Fibroblast of skin of abdomen (primary cell): ENCODE measurements at places on chromosomes 11 and 22.

DNA sequence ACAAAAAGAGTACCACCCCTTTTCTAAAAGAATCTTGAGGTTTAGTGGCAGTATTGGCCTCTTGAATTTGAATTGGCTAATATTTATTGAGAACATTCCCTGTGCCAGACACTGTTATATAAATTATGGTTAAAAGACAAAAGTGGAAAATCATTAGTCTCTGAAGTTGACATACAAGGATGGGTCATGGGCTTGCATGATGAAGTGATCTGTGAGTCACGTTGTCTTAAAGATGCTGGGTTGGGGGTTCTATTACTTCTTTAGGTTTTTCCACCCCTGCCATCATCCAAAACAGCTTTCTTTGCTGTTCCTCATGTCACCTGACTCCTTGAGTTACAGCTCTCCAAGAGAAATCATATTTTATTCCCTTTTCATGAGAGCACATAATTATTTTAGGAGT is 85.0 kb downstream of the CD44 start:
- peak; percentile 61 for DNase-seq

- no peak for DNase-seq
These were observed 3.3 kb downstream of the BRMS1 start for GRCh38 chr11:66341502-66342126.

DNA sequence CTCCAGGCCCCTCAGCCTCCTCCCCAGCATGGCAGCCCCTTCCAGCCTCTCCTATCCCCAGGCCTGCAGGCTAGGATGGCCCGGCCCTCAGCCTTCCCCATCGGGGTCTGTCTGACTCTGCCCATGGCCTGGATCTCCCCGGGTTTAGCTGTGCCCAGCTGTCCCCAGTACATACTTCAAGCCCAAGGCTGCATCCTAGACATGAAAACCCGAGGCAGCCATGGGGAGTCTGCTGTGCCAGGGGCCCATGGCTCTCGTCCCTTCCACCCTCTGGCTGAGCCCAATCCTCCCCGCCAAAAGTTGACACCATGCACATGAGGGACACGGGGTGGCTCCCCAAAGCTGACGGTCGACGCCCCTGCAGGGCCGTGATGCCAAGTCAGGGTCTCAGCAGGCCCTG is 22.2 kb upstream of the FADD start:
- DNase-seq = no peak

GRCh38 chr11:72807792-72808191 is 6.4 kb upstream of the ATG16L2 start:
- DNase-seq = no peak

GRCh38 chr11:86749376-86749775 is 51.0 kb upstream of the PRSS23 start:
- peak; percentile 17 for DNase-seq

DNA sequence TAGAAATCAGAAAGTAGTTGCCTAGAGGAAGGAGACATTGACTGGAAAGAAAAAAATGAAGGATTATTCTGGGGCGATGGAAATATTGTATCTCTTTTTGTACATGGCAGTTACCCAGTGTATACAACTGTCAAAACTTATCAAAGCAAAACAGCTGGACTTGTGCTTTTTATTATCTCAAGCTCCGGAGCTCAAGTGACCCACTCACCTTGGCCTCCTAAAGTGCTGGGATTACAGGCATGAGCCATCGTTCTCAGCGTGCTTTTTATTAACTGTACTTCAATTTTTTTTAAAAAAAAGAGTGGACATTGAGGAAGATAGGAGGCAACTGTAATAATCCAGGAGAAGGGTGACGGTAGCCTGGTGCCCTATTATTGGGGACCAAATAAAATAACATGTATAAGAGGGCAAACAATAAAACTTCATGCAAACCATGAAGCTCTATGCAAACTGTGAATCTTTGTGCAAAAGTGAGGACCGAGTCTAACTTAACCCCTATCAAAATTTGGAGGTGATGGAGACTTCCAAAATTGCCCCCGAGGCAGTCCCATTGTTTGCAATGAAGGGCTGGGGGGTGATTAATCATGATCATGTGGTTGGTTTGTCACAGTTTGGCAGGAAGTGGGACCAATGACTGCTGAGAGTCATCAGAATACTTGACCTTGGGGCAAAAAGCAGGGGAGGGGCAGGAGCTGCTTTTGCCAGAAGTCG is 23.5 kb downstream of the FZD4 start:
- DNase-seq = peak; percentile 41

DNA sequence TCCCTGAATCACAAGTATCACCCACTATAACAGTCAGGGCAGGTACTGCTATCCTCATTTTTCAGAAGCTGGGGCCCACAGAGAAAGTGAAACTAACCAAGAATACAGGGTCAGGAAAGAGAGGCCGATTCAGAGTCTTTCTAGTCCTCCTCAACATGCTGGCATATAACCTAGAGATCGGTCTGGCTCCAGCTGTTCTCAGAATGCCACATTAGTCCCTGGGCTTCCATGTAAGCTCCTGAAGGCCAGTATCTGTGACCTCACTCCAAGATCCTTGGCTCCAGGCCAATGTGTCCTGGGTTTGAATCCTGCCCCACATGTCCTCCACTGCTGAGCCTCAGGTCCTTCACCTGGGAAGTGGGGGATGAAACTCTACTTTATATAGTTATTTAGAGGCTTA is 50.4 kb downstream of the TENM4 start:
- DNase-seq = no peak

GRCh38 chr22:26276529-26277160 is 107.4 kb downstream of the SEZ6L start:
- no peak for DNase-seq

GRCh38 chr11:2833716-2834502 is 51.7 kb downstream of the CDKN1C start:
- no peak for DNase-seq

DNA sequence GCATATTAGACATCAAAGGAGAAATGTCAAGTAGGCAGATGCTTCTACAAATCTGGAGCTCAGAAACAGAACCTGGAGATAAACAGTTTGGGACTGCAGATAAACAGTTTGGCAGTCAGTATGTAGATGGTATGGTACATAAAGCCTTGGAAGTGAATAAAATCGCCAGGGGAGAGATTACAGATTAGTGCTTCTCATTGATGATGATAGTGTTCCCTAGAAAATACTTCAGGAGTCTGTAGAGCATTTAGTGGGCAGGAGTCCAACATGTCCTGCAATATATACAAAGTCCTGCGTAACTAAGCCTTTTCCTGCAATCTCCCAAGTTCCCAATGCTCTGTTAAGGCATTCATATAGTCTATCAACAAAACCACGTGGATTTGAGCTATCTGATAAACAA is 35.2 kb downstream of the NARS2 start:
- peak; percentile 8 for DNase-seq

- no peak for DNase-seq
These were observed 102.4 kb downstream of the MORC2 start for GRCh38 chr22:30866216-30866615.

DNA sequence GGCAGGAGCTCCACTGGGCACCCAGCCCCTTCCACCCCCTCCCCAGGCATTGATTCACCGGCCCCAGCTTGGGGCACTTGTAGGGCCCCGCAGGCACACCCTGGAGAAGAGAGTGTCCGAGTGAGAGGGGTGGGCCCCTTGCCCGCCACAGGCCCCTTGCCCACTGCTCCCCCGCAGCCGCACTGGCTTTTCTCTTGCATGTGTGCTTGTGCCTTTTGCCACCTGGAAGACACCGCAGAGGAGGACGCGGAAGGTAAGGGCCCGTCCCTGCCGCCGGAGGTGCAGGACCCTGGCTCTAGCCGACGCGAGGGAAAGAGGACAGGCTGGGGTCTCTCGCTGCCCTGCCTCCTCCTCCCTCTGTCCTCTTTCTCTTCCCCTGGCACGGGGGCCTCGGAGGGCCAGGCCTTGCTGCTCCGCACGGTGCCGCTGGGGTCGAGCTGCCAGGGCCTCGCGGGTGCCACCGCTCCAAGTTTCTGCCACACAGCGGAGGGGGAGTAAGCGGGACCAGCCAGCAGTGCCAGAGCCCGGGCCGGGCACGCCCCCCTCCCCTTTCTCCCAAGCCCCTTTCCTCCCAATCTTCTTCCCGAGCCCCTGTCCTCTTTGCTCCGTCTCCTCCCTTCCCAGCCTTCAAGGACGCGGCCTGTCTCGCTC is 9.5 kb downstream of the TNNT3 start:
- DNase-seq = no peak

DNA sequence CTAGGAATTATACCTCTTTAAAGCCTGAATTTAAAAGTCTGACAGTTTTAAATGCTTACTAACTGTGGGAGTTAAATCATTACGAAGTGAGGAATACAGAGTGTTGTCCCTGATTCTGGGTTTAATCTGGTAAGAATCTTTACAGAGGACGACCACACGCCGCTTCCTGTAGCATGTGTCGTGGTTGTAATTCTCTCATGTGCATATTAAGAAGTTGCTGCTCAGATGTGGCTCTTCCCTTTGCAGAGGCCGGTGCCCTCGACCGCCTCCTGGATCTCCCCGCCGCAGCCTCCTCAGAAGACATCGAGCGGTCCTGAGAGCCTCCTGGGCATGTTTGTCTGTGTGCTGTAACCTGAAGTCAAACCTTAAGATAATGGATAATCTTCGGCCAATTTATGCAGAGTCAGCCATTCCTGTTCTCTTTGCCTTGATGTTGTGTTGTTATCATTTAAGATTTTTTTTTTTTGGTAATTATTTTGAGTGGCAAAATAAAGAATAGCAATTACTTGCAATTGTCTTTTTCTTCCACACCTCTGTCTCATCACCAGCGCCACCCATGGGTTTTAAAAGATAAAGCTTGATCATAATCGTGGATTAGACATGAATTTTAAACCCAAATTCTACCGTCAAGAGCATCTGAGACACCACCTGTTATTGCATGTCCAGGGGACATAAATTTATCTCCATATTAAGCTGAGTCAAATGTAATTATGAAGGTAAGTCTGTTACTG is 6.5 kb downstream of the GAL start:
- no peak for DNase-seq

DNA sequence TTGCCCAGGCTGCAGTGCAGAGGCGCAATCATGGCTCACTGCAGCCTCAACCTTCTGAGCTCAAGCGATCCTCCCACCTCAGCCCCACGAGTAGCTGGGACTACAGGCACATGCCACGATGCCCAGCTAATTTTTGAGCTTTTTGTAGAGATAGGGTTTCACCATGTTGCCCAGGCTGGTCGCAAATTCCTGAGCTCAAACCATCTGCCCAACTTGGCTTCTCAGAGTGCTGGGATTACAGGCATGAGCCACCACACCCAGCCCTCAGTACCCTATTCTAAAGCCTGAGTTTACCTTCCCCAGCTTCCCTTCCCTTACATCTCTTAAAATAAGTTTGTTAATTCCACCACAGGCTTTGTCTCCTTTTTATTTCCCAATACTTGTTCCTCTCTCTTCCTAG is 59.1 kb downstream of the AMBRA1 start:
- DNase-seq = no peak

DNA sequence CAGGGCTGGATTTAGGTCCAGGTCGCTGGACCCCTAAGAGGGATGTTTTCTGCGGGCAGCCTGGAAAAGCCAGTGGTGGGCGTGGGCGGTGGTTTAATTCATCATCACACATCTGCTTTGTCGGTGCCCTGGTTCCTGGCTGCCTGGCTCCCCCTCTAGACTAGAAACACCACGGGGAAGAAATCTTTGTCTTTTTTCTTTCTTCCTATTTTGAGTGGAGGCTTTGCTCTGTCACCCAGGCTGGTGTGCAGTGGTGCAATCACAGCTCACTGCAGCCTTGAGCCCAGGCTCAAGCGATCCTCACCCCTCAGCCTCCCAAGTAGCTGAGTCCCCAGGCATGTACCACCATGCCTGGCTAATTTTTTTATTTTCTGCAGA is 86.6 kb upstream of the LINC01488 start:
- DNase-seq = no peak
